Posterior cingulate gyrus (tissue), 11 donors: ENCODE measurements at places on chromosomes 5 and 9.

DNA sequence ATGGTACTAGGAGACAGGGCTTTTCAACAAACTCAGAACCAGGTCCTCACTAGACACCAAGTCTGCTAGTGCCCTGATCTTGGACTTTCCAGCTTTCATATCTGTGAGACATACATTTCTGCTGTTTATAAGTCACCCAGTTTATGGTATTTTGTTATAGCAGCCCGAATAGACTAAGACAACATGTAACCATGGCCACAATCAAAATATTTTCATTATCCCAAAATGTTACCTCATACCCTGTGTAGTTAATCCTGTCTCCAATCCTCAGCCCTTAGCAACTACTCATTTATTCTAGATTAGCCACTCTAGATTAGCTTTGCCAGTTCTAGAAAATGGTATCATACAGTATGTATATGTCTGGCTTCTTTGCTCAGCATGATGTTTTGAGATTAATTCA, 6.3 kb upstream of the ATG10 start:
- no peak for DNase-seq

- DNase-seq, result no peak
Observed at GRCh38 chr5:124726631-124727362, 19.6 kb downstream of the ZNF608 start.

DNA sequence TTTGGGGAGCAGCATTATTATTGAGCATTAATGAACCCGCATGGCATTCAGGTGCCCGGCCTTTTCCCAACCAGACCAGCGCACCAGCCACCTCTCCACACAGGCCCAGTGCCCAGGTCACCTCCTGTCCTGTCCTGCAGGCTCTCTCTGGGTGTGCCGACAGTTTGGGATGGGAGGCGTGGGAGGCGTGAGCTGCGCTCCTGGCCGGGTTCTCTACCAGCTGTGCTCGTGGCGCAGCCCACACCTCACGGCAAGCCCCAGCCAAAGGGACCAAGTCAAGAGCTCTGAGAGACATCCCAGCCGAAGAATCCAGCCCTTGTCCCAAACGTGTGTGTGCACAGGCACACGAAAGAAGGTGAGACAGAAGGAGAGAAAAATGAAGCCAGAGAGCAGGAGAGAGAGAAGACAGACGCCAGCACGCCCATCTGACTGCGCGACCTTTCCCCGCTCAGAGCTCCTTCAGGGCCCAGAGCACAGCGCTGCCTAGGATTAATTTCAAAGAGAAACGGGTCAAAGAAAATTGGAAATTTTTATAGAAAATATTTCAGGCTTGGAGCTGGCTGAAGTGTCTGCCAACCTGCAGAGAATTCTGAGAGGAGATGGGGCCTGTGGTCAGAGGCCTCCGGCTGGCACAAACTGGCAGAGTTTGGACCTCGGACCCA, 81.7 kb downstream of the ADAMTS2 start:
- DNase-seq, result peak; percentile 7

- no peak for DNase-seq
Observed at GRCh38 chr9:8268881-8269280, 469.3 kb upstream of the DMAC1 start.
